ENCODE measurements at places on chromosomes 3 and 15.

GRCh38 chr3:122247087-122247824, 63.8 kb downstream of the CASR start:
- no peak for DNase-seq

GRCh38 chr15:31344266-31344665, 17.6 kb downstream of the KLF13 start:
- DNase-seq, result no peak

DNA sequence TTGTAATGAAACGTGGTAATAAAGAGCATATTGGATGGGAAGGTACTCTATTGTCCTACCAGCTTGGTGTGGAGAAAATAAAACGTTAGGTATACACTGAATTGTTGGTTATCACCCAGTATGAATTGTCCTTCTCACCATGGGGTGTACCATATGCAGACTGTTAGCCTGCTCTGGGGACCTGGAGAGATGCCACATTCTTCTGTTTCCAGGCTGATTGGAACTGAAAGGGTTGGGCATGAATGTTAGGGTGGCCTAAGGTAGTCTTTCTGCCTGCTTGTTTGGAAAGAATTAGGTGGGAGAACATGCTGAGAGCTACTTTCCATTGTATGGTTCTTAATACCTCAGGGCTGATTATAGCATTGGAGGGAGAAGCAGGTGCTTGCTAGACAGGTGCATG, 340.6 kb downstream of the PTPRG start:
- DNase-seq, result no peak

DNA sequence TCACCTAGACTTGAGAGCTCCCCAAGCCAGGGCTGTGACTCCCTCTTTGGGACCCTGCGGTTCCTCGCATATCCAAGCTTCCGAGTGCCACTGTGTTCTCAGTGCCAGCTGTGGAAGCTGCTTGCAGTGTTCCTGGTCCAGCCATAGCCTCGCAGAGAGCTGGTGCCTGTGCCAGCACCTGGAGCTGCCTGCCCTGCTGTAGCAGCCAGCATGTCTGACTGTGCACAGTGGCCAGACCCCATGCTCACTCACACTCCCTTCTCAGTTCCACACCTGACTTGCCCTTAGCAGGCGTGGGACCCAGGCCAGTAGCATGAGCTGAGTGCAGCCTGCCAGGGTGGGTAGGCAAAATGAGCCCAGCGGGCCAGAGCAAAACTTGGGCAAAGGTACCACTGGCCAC, 25.3 kb downstream of the LRRC49 start:
- DNase-seq, result no peak

GRCh38 chr3:192392986-192393385, 334.4 kb downstream of the FGF12 start:
- no peak for DNase-seq

DNA sequence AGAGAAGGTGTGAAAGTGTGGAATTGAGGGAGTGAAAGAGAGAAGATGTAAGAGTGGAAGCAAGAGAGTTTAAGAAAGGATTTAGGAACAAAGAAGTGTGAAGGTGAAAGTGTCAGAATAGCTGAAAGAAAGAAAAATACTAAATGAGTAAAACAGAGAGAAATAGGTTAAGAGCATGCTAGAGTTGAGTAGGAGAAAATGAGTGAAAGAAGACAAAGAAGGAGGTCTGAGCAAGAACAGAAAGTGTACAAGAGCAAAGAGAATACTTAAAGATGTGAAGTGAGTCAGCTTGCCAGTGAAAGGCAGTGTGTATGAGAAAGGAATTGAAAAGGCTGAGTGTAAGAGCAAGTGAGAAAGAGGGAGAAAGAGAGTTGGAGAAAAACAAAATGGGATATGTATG, 348.8 kb upstream of the BCHE start:
- no peak for DNase-seq

- DNase-seq, result peak; percentile 37
These were observed 1.6 kb downstream of the NR2F2 start for GRCh38 chr15:96331945-96332636.

GRCh38 chr3:126511291-126511690, 6.3 kb downstream of the UROC1 start:
- no peak for DNase-seq

GRCh38 chr3:39329493-39329892, at the start of gene CCR8:
Gene CCR8 (plus strand): TSS chr3:39329709. CDS start chr3:39332332, 2,623 bp downstream.
- DNase-seq, result peak; percentile 25

GRCh38 chr3:122186372-122186771, 2.9 kb downstream of the CASR start:
- no peak for DNase-seq

- no peak for DNase-seq
These were observed 837.6 kb upstream of the DPPA4 start for GRCh38 chr3:110174908-110175307.

DNA sequence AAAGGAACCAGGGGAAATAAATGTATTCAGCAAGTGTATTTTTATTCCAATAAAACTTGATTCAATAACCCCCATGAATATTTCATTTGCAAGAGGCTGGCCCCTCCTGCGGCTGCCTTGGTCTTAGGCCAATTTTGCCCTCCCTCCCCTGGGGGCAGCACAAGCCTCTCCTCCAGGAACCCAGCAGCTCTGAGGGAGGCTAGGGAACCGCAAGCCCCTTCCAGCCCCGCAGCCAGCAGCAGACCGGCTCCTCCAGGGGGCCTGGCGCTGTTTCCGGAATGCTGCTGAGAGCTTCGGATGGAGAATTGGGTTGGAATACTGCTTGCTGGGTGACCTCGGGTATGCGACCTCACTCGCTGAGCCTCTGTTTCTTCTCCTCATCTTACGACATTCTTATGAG, 150.1 kb downstream of the RAB11A start:
- no peak for DNase-seq

DNA sequence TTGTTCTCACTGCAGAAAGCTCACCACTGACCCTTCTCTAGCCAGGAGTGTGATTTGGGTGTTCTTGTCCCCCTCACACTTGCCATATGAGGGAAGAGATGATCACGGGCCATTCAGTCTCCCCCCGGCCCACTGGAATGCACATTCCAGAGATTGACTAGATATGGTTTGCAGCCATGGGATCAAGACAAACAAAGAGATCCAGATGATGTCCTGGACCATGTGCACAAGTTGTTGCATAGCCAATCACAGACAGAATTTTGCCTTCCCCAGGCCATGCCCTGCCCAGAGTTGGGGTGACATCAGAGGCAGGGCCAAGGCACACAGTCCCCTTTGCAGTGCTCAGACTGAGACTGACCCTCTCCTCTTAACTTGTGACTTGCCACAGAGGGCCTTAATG, 14.8 kb downstream of the MUC13 start:
- no peak for DNase-seq

GRCh38 chr15:45414215-45414885, 36.0 kb upstream of the GATM start:
- DNase-seq, result no peak

- no peak for DNase-seq
These were observed 8.0 kb downstream of the IGSF10 start for GRCh38 chr3:151452841-151453240.

- DNase-seq, result no peak
These were observed 23.9 kb downstream of the ATP13A3 start for GRCh38 chr3:194462936-194463335.

- DNase-seq, result no peak
These were observed 56.8 kb downstream of the DNAJB8 start for GRCh38 chr3:128409624-128410581.

GRCh38 chr3:49378249-49378895, 20.2 kb upstream of the GPX1 start:
- no peak for DNase-seq

- DNase-seq, result peak; percentile 52
These were observed 25.2 kb downstream of the GOLGA6D start for GRCh38 chr15:75307778-75308390.

- no peak for DNase-seq
These were observed 115.6 kb downstream of the PDE8A start for GRCh38 chr15:85097250-85097649.

DNA sequence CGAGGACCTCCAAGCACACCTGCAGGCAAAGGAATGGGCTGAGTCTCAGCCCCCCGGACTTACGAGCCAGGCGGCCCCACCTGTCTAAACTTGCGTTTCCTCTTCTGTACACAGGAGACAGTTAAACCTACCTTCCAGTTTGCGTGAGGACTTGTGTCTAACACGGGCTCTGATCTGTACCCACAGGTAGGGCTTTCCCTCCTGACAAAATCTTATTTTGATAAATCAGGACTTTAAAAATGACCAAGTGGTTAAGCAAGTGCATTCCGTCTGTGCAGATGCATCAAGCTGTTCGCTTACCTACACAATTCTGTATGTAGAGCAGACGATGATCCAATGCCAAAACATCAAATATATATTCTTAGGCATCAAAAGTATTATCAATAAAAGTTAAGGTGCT, 238.0 kb downstream of the XXYLT1 start:
- peak; percentile 68 for DNase-seq

GRCh38 chr15:24954783-24955530, at the start of the genes SNRPN and SNURF:
Gene SNRPN (plus strand): TSS chr15:24954987. CDS start chr15:24974454, 19,467 bp downstream.
Gene SNURF (plus strand): TSS chr15:24954987. CDS start chr15:24955049, 62 bp downstream.
- DNase-seq, result peak; percentile 10

GRCh38 chr15:34588046-34588674, 4.7 kb upstream of the GOLGA8B start:
- peak; percentile 49 for DNase-seq

GRCh38 chr3:46852839-46853355, 10.3 kb downstream of the MYL3 start:
- no peak for DNase-seq

DNA sequence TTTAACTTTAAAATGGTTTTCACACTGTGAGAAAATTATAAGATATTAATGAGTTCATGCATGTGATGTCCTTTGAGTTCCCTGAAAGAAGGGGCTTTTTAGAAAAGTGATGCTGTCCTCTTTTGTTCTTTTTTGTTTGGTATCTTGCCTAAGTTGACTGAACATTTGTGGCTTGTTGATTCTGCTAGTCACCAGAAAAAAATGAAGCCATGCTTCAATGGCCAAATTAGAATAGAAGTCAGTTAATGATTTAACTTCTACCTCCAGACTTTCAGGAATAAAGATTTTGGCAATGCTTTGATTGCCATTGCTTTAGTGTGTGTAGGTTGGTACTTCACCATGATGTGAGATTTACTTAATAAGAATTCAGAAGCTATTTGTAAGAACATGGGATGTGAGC, 260.6 kb upstream of the NECTIN3 start:
- DNase-seq, result no peak

GRCh38 chr3:48232734-48233133, 8.2 kb upstream of the ZNF589 start:
- peak; percentile 72 for DNase-seq

- no peak for DNase-seq
These were observed 67.2 kb downstream of the UMPS start for GRCh38 chr3:124797426-124797945.

GRCh38 chr3:151171145-151171757, 31.8 kb downstream of the GPR171 start:
- no peak for DNase-seq

DNA sequence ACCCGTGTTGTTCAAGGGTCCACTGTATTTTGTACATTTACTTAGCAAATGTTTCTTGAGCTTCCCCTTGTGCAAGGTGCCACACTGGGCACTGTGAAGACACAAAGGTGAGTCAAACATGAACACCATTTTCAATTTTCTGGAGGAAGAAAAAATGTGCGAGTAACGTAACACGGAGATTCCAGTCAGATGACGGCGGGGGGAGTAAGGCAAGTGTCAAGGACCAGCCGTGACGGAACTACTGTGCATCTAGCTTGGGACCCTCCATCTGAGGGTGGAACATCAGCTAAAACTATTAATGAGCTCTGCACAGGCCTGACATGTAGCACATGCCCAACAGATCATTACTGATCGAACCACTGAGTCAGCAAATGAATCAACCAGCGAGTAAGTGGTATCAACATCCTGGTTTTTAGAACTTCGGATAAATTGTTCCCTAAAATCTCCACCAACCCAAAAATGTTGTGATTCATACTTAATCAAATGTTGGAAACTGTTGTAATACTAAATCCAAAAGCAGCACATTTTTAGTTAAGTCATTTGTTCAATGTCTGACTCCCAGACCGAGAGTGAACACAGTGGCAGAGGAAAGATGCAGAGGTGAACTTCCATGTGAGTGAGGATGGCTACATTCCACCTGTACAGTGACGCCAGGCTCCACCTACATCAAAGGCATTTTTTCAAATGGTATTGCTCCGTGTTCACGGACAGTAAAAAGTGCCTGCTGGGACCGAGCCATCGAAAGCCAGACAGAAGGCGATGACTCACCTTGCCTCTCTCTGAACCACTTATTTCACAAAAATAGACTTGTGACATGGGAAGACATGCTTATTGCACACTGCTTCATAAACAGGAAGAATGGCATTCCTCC, 172.2 kb downstream of the ATP10A start:
- DNase-seq, result no peak

DNA sequence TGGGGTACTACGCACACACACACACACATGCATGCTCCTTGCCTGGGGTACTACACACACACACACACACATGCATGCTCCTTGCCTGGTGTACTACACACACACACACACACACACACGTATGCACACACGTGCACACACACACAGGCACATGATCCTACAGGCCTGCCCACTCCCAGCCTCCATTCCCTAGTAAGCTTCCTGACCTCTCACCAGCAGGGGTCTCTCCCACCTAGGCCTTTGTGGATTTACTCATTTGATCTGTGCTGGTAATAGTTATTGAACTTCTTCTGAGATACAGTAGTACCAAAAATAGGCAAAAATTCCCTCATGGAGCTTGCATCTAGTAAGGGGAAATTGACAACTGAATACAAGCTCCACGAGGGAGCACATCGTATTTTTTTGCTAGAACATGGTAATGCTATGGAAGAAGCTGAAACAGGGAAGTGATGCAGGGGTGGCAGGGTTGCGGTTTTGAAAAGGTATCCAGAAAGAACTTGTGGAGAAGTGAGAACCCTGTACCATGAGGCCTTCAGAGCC, 19.1 kb downstream of the TTC21A start:
- DNase-seq, result no peak

GRCh38 chr3:187130346-187131066, 8.8 kb downstream of the RPL39L start:
- no peak for DNase-seq

- no peak for DNase-seq
These were observed 426.4 kb downstream of the NLGN1 start for GRCh38 chr3:173823911-173824460.

- no peak for DNase-seq
These were observed 110.7 kb upstream of the CNTN4 start for GRCh38 chr3:1987980-1988379.

GRCh38 chr3:195911946-195912270, 3.6 kb upstream of the TNK2 start:
- no peak for DNase-seq

GRCh38 chr3:33062866-33063265, 34.1 kb downstream of the GLB1 start:
- no peak for DNase-seq

GRCh38 chr15:101528917-101529299, 39.4 kb upstream of the PCSK6 start:
- DNase-seq, result no peak

GRCh38 chr3:45204136-45204535, 22.0 kb downstream of the TMEM158 start:
- no peak for DNase-seq

DNA sequence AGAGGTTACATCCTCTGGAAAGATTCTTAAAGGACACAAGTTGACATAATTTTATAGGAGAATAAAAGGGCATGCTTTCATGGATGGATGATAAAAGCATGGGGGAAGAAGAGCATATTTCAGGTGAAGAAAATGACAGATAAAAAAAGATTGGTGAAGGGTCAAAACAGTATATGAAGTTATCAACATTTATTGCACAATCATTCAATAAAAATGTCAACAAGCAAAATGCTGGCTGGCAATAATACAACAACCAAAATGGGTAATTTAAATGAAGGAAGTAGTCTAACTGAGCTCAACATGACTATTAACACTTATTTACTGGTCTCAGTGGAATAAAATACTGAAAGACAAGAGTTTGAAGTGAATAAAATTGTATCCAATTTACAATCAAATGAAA, 696.7 kb downstream of the SQOR start:
- no peak for DNase-seq

- DNase-seq, result no peak
These were observed 1.6 kb downstream of the RPP25 start for GRCh38 chr15:74955017-74955416.

Measured in NCI-H510A (cell line).